Glutamatergic neuron (in vitro differentiated cells): ENCODE measurements at places on chromosomes 2 and 18. TPM values are rescaled to one million over a fixed set of nuclear protein-coding genes. Genes with fewer than 3 reads are reported as not detected.

The RTKN gene
- 88.7 TPM for total RNA-seq

The VWA3B gene
- total RNA-seq, result not detected

The TGFA gene
- total RNA-seq, result 4.7 TPM

The IHH gene
- not detected for total RNA-seq

The FAP gene
- not detected for total RNA-seq

The POTEI gene
- 1.4 TPM for total RNA-seq

The COL4A4 gene
- total RNA-seq, result 0.05 TPM

The WIPF1 gene
- 15.5 TPM for total RNA-seq

The MIB1 gene
- total RNA-seq, result 228 TPM

The GRB14 gene
- 0.83 TPM for total RNA-seq

The KCNK3 gene
- 21.7 TPM for total RNA-seq

The AMER3 gene
- total RNA-seq, result 20.6 TPM

The IL36RN gene
- not detected for total RNA-seq

The PSME4 gene
- total RNA-seq, result 87.6 TPM

The SLC5A7 gene
- 0.27 TPM for total RNA-seq

The MPP4 gene
- 0.25 TPM for total RNA-seq

The GPR35 gene
- total RNA-seq, result 1.5 TPM

The VRK2 gene
- 7.2 TPM for total RNA-seq

The FBXO15 gene
- 0.76 TPM for total RNA-seq

The KANSL3 gene
- total RNA-seq, result 32.5 TPM

The UGT1A4 gene
- not detected for total RNA-seq

The ABCB11 gene
- not detected for total RNA-seq

The SLC35F5 gene
- 27.6 TPM for total RNA-seq

The EFHD1 gene
- total RNA-seq, result 0.71 TPM

The LRRC30 gene
- not detected for total RNA-seq

The INHA gene
- total RNA-seq, result not detected

The NT5C1B gene
- not detected for total RNA-seq

The ZAP70 gene
- 1.3 TPM for total RNA-seq

The DIS3L2 gene
- 42.1 TPM for total RNA-seq

The DNAJC5G gene
- total RNA-seq, result not detected

The VSNL1 gene
- 6.1 TPM for total RNA-seq

The CYTIP gene
- not detected for total RNA-seq

The CXCR1 gene
- not detected for total RNA-seq

The PROM2 gene
- 5.4 TPM for total RNA-seq

The C2orf81 gene
- total RNA-seq, result 3.7 TPM

The PTPN2 gene
- 33.3 TPM for total RNA-seq

The ACMSD gene
- total RNA-seq, result not detected

The CNDP1 gene
- 0.27 TPM for total RNA-seq

The NRP2 gene
- 89.0 TPM for total RNA-seq

The RNF152 gene
- total RNA-seq, result 16.9 TPM

The ABCG5 gene
- not detected for total RNA-seq

The CAPG gene
- total RNA-seq, result 15.5 TPM

The LYPD6B gene
- total RNA-seq, result 0.69 TPM

The PLGLB2 gene
- 0.86 TPM for total RNA-seq

The SP9 gene
- total RNA-seq, result not detected

The SUPT7L gene
- total RNA-seq, result 47.4 TPM

The MZT2B gene
- total RNA-seq, result 172 TPM

The HOXD13 gene
- 0.17 TPM for total RNA-seq

The CPLX4 gene
- total RNA-seq, result not detected

The ALPI gene
- total RNA-seq, result not detected

The COX5B gene
- 207 TPM for total RNA-seq

The GALNT5 gene
- 0.10 TPM for total RNA-seq
